ENCODE measurements at places on chromosomes 5 and 9.

DNA sequence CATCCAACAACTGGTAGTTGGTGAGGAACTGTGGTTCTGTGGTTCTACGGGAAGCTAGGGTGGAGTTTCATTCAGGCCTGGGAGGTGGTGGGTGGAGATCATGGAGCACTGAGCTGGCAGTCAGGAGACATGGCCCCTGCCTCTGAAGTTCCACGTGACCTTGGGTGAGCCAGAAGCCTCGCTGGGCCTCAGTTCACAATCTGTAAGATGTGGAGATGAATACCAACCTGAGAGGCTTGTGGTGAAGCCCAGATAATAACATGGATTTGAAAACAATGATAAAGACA lies 177.9 kb downstream of the MACROH2A1 start:
- no peak for DNase-seq

- DNase-seq: no peak
These were observed 706.0 kb upstream of the GRAMD2B start for GRCh38 chr5:125717209-125717608.

GRCh38 chr5:101327816-101328215 lies 424.7 kb upstream of the ST8SIA4 start:
- DNase-seq: no peak

GRCh38 chr5:135217669-135218485 lies 181.2 kb downstream of the MACROH2A1 start:
- no peak for DNase-seq

- no peak for DNase-seq
These were observed 1.9 kb upstream of the CLTB start for GRCh38 chr5:176418251-176418650.

- DNase-seq: no peak
These were observed 199.7 kb downstream of the NNT start for GRCh38 chr5:43802651-43803050.

DNA sequence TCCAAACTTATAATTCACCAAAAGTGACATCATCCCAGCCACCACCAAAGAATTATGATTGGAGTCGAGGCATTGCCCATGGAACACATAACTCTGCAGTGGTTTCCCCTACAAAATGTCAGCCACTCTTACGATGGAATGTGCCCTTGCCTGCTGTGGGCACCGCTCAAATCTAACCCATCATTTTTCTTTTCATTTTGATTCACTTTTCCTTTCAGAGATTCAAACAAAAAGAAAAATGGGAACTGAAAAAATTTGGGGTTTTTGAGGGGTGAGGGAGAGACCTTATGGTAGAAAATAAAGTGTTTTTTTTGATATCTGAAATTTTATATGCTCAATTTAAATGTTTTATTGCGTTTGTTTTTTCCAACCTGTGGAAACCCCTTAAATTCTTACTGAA lies 28.1 kb downstream of the SMARCA2 start:
- DNase-seq: no peak

GRCh38 chr9:22079873-22080341 lies 70.8 kb upstream of the CDKN2B start:
- DNase-seq: no peak

DNA sequence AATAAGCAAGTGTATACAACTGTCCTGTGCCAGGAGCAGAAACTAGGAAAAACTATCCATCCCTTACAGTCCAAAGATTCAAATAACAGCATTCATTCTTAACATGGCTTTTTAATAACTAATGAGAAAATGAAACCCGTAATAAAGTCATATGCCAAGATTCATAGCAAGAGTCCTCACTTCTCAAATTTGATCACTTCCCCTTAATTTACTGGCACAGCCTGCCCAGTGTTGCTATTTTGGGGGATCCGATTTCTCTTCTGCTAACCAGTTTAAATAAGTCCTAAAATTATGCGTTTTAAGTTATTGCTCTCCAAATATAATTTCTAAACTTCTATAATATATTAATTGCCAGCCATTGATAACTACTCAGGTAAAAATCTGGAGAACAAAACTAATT lies 177.0 kb upstream of the PTGER4 start:
- DNase-seq: no peak

- DNase-seq: no peak
These were observed 35.1 kb upstream of the EXOC3 start for GRCh38 chr5:407801-408268.

- no peak for DNase-seq
These were observed 72.8 kb downstream of the MED27 start for GRCh38 chr9:132006677-132007370.

GRCh38 chr9:109013679-109014607 lies 644 bp upstream of the CTNNAL1 start:
- DNase-seq: no peak

DNA sequence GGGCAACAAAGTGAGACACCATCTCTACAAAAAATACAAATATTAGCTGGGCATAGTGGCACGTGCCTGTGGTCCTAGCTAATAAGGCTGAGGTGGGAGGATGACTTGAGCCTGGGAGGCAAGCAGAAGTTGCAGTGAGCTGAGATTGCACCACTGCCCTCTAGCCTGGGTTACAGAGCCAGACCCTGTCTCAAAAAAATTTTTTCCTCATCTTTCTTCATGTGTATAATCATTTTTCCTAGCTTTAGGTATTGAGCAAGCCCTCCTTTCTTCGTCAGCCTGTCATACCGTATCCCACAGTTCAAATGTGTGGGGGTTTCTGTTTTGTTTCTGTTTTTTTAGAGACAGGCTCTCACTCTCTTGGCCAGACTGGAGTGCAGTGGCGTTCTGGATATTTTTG lies 41.3 kb downstream of the EHMT1 start:
- no peak for DNase-seq

DNA sequence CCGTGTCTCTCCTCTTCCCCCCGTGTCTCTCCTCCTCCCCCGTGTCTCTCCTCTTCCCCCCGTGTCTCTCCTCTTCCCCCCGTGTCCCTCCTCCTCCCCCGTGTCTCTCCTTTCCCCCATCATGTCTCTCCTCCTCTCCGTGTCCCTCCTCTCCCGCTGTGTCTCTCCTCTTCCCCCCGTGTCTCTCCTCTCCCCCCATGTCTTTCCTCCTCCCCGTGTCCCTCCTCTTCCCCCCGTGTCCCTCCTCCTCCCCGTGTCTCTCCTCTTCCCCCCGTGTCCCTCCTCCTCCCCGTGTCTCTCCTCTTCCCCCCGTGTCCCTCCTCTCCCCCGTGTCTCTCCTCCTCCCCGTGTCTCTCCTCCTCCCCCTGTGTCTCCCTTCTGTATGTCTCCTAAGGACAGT lies 12.8 kb upstream of the RNU6ATAC start:
- no peak for DNase-seq

Measured in hematopoietic multipotent progenitor cell treated with erythropoietin and hydrocortisone succinate and interleukin-3 and kit ligand, for 17 days (in vitro differentiated cells).